ENCODE measurements at places on chromosomes 1 and 21. TPM values are rescaled to one million over a fixed set of nuclear protein-coding genes. Genes with fewer than 3 reads are reported as not detected.

- no peak for DNase-seq
These were observed 206.0 kb downstream of the HIVEP3 start for GRCh38 chr1:41712695-41713094.

DNA sequence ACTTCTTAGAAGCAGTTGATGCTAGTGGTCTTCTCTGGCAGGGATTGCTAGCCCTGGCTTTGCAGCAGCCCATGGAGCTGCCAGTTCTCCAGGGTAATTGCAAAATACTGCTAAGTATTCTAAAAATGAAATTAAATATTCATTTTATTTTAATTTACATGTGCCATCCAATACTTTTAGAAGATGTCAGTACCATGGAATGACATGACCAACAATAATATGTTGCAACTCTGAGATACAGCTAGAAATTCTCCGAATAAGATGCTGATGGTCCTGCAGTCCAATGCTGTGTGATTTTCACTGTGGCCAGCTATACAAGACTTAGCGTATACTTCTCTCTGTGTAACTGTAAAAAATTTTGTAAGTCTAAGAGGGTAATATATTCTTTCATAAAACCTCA, 20.0 kb upstream of the WARS2 start:
- no peak for DNase-seq

DNA sequence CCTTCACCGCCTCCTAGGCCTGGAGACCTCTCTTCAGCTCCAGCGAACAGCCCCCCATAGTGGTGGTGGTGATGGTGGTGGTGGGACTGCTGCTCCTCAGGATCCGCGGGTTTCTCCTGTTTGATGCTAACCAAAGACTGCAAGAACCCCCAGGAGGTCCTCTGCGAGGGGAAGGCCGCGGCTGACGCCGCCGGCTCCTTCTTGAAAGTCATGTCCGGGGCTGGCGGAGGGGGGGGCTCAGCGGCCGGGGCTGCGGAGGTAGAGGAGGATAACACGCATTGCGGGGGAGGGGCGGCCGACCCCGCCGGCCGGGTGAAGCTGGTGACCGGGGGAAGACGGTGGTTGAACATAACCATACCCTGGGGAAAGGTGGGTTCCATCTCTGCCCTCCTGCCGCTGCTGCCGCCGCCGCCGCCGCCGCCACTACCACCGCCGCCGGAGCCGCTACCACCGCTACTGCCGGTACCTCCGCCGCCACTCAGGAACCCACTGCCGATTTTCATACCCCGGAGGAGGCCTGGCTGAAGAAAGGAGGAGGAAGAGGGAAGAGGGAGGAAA, 554 bp downstream of the ZNF281 start:
- DNase-seq = peak; percentile 62

DNA sequence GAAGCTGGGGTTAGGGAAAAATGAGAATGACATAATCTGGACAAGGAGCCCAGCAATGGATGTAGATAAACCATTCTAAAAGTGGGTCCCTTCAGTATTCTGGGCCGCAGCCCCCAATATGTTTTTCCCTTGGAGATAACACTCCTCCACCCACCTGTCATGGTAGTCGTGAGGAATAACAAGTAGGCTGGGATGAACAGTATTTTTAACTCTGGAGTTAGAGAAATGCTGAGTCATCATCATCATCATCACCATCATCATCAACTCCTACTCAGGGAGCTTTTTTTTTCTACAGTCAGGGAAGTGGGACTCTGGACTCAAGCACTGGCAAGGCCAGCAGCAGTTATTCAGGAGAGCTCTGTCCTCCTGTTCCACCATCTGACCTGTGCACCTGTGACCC, 12.8 kb downstream of the CADM3 start:
- no peak for DNase-seq

GRCh38 chr1:12080156-12080555, 17.1 kb downstream of the TNFRSF8 start:
- DNase-seq = no peak

DNA sequence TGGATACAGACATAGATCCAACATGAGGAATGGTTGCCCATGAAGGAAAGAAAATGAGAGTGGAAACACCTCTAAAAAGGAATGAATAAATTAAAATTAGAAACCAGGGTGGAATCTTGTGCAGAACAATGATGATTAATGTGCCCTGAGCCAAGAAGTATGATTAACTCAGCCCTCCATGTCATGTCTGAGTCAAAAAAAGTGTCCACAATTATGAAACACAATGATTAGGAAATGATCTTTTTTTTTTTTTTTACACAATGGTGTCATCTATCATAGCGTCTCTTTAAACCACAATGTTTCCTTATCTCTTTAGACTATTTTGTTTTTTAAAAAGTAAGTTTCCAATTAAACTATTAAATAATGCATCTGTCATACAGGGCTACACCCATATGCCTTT, 78.9 kb upstream of the RAB4A start:
- DNase-seq = no peak

- DNase-seq = no peak
These were observed 26.5 kb downstream of the RIPPLY3 start for GRCh38 chr21:37032877-37033471.

DNA sequence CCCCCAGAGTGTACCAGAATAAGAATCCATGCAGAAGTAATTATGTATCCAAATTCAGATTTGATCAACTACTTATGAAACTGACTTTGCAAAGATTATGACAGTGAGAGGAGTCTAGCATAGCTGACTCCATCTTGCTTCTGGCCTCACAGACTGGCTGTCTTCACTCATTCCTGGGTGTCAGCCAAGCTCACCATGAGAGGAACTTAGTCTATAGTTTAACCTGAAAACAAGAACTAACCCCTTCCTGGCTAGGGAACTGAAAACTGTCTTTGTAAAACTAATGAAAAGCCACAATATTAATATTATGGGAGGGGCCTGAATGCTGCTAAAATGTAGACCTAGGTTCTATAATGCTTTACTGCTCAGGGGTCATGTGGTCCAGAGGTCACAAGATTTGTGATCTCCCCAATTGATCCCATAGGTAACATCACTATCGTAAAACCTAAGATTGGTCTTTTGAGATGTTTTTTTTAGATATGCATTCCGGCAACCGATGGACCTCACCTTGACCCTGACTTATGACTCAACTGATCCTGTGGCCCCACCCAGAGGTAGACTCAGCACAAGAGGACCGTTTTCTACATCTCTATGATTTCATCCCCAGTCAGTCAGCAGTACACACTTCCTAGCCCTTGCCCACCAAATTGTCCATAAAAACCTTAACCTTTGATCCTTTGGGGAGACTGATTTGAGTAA, 55.2 kb downstream of the ATP1B1 start:
- no peak for DNase-seq

The ARHGAP30 gene
- total RNA-seq = not detected

The DNAH14 gene
- 36.6 TPM for total RNA-seq

The HCRTR1 gene
- not detected for total RNA-seq

The FABP3 gene
- 148 TPM for total RNA-seq

GRCh38 chr21:26758083-26758880, 86.9 kb downstream of the ADAMTS1 start:
- no peak for DNase-seq

The DPT gene
- total RNA-seq = not detected

The NHLH1 gene
- 1,198 TPM for total RNA-seq

DNA sequence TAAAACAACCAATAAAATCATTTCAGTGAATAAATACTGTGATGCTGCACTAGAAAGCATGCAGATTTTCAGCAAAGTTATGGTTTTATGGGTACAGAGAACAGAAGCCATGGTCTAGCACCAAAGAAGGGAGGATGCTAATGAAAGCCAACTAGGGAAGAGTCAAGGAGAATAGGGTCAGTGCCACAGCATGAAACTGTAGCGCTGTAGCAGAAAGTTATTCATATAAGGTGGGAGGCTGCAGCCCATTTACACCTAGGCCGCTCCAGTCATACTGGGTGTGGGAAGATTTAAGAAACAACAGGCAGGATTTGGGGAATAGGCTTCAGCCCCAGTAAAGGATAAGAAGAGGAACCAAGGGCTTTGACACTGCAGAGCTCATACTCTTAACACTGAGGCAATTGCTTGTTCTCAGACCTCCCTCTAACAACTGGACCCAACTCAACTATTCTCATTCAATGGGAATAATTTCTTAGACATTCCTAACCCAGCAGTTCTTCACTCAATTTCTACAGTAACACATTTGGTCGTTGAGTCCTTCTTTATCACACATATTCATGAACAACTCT, 4.4 kb downstream of the IFI16 start:
- no peak for DNase-seq

DNA sequence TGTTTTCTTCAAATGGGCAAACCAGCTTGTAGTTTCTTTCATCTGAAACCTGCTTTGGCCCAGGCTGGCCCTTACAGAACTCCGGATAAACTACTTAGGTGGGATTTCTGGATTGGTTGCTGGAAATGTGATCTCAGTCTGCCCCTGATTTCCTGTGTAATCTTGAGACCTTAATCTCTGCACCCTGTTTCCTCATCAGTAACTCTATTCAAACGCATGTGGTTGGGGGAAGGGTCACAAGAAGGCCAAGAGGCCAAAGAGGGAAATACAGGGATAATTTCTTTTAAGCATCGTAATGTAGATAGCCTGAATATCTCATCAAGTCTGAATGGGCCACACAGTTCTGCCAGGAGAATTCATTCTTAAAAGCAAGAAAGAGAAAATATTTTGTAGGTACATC, 483.6 kb downstream of the LTN1 start:
- DNase-seq = no peak

- no peak for DNase-seq
These were observed 10.7 kb downstream of the SEMA6C start for GRCh38 chr1:151135433-151136385.

The NECAP2 gene
- total RNA-seq = 37.8 TPM

- DNase-seq = no peak
These were observed 28.6 kb upstream of the DISC1 start for GRCh38 chr1:231597971-231598370.

- DNase-seq = no peak
These were observed 89.9 kb downstream of the RAVER2 start for GRCh38 chr1:64834734-64835133.

DNA sequence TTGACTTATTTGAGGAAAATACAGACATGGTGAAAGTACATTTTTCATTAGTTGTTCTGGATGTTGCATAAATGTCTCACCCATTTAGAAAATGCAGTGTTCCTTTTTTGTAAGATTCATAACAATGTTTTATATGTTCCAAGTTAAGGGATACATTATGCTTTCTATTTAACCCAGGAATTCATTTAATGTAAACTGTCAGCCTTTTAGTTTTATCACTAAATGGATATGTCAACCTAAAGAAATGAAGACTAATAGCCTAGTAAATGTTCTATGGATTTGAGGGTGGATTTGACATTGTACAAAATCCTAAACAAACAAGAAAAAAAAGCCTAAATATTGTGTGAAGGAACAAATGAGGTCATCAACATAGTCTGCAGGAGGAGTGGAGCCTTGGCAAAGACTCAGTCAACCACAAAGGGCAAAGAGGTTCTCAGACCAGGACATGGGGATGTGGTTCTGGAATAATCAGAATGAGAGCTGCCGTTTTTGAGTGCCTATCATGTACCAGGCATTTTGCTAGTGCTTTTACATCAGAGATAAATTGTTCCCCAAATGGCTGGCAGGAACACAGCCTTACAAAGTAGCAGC, 8.8 kb upstream of the INSL5 start:
- DNase-seq = no peak

- no peak for DNase-seq
These were observed 3.5 kb downstream of the HHAT start for GRCh38 chr1:210332233-210332632.

DNA sequence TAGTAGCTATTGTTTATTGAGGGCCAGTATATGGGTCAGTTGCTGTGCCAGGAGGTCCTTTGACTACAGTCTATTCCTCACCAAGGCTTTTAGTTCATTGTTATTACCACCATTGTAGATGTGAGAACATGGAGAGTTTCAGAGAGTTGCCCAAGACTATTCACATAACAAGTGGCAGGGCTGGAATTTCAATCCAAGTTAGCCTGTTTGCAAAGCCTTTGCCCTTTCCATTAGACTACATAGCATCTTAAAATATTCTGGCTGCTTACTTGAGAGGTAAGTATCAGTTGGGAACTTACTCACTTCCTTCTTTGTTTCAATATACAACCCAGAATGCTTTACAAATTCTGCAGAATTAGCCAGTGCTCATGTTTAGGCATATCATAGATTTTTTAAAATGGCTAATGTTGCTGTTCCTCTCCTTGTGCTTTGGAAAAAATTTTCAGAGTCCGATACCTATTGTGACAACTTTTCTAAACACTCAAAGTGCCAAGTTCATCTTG, 141.2 kb downstream of the FGGY start:
- DNase-seq = no peak

- no peak for DNase-seq
These were observed 3.5 kb downstream of the MARCKSL1 start for GRCh38 chr1:32332290-32333079.

GRCh38 chr1:18999359-18999758, 42.9 kb upstream of the IFFO2 start:
- no peak for DNase-seq

GRCh38 chr1:204817341-204817740, 53.3 kb upstream of the NFASC start:
- DNase-seq = no peak

The CD48 gene
- not detected for total RNA-seq

The LSS gene
- 390 TPM for total RNA-seq

GRCh38 chr1:14167884-14168283, 430.6 kb upstream of the KAZN start:
- DNase-seq = no peak

- no peak for DNase-seq
These were observed 134.2 kb downstream of the KAZN start for GRCh38 chr1:14732728-14733047.

The ENAH gene
- 265 TPM for total RNA-seq

GRCh38 chr1:58573138-58573537, 3.9 kb downstream of the TACSTD2 start:
- DNase-seq = no peak

DNA sequence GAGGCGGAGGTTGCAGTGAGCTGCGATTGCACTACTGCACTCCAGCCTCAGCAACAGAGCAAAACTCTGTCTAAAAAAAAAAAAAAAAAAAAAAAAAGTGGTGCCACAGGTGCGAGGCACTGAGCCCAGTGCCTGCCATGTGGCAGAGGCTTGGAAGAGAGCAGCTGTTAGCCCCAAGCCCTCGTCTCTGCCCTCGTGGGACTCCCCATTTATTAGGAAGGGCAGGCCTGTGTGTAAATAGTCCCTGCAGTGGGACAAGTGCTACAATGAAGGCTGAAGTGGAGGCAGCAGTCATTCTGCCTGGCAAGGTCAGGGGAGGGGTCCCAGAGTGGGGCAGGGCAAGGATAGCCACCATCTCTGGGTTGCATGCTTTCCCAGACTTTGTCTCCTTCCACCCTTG, 6.5 kb downstream of the RPS6KA1 start:
- no peak for DNase-seq

The AJAP1 gene
- 3.5 TPM for total RNA-seq

The MRPL9 gene
- total RNA-seq = 75.0 TPM

- no peak for DNase-seq
These were observed 4.2 kb upstream of the PMVK start for GRCh38 chr1:154940651-154941194.

The TTF2 gene
- total RNA-seq = 19.3 TPM

The LZIC gene
- 34.3 TPM for total RNA-seq

- DNase-seq = peak; percentile 31
These were observed 103.0 kb downstream of the LAMC2 start for GRCh38 chr1:183289051-183289496.

The NEGR1 gene
- 0.51 TPM for total RNA-seq

Measured in glutamatergic neuron (in vitro differentiated cells).